ENCODE measurements at places on chromosomes 13 and 19.
A peak's percentile ranks its signal among the peaks of the same experiment; 100 is the strongest.

- DNase-seq, result no peak
These were observed 24.2 kb upstream of the C1QTNF9B start for GRCh38 chr13:23921451-23921888.

- DNase-seq, result no peak
These were observed 5.1 kb downstream of the ZNF816 start for GRCh38 chr19:52957591-52957990.

DNA sequence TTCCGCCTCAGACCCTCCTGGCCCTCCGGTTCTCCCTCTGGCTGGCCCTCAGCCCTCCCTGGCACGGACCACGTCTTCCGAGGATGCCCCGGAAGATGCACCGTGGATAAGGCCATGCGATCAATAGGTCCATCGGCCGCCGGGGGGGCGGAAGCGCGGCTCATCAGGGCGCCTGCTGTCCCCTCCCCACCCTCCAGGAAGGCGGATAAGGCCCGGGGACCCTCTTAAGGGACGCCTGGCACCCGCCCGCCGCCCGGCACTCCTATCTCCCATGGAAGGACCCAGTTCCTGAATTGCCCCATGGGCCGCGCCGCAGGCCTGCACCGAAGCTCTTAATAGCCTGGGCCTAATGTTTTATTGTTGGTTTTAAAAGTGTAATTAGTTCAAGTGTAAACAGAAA is 46.2 kb upstream of the TCF3 start:
- DNase-seq, result no peak

DNA sequence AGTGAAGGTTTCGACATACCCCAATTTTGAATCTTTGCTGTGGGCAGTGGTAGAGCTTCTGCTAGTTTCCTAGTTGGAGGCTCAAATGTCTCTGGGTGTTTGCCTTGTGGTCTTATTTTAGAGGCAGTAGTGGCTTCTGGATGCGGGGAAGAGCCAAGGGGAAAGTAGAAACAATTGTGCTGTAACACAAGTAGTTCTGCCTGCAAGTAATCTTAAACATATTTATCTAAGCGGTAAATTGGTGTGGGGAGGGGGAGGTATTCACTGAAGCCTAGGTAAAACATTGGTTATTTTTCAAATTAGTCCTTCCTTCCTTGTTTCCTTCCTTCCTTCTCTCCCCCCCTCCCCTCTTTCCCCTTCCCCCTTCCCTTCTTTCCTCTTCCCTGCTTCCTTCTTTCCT is at the start of gene PCDH20:
TSS of gene PCDH20 (minus strand) at position 101 of the 400 bp plus-strand sequence. CDS start 691 bp downstream, outside the sequence.
- DNase-seq, result no peak

GRCh38 chr19:51059715-51060114 is 5.2 kb downstream of the KLK13 start:
- DNase-seq, result no peak

DNA sequence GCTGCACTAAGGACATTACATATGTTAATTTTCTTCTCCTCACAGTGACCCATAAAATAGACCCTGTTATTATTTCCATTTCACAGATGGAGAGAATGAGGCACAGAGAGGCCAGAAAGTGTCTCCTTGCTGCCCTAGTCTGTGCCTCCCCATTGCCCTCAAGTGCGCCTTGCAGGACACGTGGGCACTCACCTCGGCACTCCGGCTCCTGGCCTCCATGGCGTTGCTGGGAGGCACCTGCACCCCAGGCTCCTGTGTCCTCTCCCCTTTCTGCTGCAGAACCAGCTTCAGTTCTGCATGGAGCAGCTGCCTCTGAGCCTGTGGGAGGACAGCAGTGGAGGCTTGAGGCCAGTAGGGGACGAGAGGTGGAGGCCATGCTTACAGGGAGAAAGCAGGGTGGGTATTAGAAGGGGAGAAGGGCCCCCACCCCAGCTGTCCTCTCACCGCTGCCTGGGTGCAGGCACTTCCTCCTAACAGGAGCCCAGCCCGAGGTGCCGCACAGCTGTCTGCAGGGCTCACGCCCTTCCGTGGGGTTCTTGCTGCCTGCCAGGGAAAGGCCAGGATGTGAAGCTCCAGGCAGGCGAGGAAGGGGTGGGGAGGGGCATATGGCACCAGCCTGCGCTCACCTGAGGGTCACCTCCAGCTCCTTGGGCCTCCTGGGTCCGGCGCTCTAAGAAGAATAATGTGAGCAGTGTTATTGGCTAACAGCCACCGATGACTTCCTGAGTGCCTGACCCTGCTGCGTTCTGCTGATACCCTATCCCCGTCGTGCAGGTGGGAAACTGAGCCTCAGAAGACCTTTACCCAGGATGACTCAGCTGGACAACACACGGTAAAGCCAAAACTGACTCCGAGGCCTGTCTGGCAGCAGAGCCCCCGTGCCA is 5.2 kb downstream of the PRX start:
- no peak for DNase-seq

DNA sequence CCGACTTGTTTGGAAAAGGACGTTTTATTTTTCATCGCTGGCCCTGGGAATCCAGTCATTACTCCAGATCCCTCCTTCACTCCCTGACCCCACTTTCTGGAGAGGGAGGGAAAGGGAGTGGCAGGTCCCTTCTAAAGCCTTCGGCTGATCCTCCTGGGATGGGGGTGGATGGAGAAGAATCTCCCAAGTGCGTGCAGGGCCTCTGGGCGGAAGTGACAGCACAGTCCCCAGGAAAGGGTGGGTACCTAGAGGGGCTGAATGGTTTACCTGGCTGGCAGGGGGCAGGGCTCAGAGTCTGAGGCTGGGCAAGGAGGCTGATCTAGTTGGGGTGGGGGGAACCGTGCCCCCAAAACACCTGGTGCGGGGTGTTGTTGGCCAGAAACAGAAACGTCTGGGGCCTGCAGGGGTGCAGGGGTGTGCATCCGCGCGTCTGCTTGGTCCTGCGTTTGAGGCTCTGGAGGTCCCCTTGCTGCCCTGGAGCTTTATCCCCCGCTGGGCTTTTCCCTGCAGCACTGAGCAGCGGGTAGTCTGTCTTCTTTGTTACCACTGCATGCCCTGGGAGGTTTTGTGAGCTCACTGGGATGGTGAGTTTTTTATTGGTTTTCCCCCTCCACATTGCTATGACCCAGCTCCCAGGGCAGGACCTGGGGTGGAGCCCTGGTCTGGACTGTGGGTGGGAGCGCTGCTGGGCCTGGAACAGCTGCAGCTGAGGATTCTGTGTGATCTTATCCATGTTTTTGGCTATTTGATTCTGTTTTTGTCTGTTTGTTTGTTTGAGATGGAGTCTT is 3.0 kb upstream of the ZNF628 start:
- no peak for DNase-seq

DNA sequence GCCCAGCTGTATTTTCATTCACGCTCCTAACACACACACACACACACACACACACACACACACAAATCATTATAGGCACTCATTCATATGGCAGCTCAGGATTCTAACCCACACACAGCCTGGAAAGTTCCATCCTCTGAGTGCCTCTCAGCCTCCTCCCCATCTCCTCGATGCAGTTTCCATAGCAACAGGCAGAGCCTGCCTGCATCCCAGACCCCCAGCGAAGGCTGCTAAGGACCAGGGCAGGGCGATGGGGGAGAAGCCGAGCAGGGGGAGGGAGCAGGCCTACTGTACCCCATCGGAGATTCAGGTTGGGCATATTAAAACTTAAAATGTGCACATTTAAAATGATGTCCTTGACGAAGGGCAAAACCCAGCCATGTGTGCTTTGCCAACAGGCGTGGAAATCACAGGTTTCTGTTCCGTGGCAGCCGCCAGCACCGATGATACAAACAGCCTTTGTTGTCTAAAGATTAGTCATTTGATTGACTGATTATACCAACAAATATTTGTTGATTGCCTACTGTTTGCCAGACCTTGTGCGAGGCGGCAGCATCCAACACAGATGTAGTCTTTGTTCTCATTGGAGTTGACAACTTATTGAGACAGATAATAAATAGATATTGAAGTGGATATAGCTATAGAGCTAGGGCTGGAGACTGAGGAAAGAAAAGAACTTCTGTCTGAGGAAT is 43.8 kb upstream of the USP29 start:
- no peak for DNase-seq

DNA sequence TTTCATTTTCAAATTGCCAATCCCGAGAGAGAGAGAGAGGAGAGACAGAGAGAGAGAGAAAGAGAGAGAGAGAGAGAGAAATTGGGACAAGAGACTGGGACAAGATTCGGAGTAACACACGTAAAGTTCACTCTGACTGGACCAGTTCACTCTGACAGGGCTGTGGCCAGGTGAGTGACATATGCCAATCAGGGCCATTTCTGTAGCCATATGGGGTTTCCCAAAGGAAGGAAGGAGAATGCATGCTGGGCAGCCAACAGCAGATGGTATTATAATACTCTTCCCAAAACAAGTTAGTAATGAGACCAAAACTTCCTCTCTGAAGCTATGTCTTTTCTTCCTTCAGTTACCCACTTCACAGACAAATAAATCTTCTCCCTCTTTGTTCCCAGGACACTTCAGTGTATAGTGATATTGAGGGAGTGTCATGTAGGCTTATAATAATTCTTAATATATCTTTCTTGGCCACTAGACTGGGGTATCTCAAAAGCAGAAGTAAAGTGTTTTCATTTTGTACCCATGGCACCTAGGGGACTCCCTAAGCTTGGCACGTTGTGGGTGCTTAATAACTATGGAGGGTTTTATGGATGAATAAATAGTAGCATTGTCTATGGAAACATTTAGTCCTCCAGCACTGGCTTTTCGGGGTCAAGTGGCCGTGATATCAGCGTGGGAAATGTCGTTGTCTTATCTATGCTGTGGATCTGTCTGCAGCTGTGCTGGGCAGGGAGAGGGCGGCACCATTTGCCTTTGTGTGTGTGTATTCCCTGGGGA is 51.6 kb downstream of the SERP2 start:
- peak; percentile 44 for DNase-seq

GRCh38 chr19:41670755-41671154 is 17.3 kb downstream of the CEACAM7 start:
- DNase-seq, result no peak

GRCh38 chr13:112969692-112970338 is 801 bp downstream of the MCF2L start:
- DNase-seq, result no peak

DNA sequence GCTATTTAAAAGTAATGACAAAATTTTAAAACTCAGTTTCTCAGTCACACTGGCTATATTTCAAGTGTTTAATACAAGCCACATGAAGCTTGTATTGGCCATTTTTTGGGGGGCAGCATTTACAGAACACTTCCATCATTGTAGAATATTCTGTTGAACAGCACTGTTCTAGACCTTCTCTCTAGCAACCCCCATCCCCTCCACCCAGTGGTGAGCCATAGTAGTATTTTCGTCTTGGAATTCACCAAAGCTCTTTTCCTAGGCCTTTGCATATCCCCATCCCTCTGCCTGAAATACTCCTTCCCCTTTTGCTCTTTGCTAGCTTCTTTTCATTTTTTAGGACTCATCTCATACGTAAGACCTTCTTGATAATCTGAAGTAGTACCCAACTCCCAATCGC is 99.5 kb downstream of the ZC3H13 start:
- DNase-seq, result no peak

DNA sequence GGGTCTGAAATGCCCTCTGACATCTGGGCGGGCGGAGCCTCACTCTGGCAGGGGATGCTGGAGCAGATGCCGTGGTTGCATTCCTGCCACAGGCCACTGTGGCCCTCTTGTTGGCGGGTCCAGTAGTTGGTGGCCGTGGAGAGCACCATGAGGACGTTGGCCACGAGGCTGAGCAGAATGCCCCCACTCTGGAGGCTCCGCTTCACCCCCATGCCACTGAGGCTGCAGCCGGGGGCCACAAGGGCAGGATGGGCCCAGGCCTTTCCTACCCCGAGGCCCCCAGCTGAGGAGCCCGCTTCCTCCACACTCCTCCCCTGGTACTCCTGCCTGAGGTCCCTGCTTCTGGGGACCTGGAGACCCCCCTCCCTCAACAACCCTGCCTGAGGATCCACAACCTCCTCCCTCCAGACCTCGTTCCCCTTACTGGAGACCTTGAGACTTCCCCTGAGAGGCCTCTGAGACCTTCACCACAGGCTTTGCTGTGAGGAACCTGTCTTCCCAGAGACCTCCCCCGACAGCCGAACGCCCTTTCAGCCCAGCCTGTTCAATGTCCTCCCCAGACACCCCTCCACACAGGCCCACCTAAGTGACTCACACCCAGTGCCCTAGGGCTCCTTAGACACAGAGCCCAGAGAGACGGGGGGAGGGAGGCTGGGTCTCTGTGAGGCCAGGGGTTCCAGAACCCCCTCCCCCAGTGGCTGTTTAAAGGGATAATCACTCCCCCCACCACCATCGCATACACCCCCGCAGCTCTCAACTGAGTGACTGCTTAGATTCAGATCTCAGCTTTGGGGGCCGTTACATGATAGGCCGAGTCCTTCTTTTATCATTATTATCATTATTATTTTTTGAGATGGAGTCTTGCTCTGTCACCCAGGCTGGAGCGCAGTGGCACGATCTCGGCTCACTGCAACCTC is at the start of gene CLDND2:
TSS of gene CLDND2 (minus strand) at position 638 of the 917 bp plus-strand sequence. CDS start at position 212, 426 bp downstream.
- no peak for DNase-seq

DNA sequence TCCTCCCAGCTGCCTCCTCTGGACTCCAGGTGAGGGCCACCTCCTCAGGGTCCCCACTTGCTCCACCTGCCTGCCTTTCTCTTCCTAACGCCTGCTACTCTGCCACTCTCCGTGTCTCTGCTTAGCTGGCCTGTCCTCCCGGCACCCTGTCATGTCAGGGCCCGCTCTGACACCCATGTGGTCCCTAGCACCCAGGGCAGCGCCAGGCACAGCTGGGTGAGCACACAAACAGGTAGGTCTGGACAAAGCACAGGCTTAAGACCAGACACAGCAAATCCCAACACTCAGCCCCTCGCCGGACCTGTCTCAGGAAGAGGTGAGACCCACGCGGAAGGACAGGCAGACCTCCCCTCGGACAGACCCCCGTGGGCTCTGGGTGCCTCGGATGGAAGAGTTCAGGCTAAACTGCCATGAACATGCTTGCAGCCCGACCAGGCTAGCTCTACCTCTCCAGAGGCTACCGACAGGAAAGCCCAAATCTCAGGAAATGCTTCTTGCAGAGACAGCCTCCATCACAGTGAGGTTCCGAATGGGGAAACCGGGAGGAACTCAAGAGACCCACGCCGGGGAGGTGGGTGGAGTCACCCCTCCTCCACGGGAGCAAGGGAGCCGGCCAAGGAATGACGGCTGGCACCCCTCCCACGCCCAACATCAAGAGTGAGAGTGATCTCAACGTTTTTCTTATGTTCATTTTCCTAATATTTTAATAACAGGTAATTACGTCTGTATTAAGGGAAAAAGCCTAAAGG is 12.5 kb downstream of the ZNF787 start:
- DNase-seq, result no peak

DNA sequence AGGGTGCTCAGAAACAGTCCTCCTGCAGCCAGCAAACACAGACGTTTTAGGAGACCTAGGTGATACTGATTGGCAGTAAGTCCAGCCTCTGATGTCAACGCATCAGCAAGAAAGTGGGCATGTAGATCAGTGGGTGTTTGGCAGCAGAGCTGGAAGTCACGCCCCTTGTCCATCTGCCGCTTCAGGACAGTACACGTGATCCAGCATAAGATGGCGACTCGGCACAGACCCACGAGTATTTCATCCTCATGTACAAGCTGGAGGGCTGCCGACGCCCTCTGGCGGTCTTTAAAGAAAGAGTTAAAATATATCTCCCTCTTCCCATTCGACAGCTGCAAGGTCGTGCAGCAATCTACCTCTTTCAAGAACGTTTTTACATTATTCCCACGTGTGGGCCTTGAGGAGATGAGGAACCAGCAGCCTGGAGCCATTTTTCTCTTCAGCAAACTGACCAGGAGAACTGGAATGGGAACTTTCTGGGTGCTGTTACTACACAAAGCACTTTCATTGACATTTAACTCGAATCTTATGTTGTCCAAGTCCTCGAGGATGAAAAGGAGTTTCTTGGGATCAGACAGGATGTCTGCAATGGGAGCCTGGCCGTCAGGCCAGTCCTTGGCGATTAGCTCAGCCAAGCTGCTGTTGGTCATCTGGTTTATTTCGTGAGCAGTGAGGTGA is 22.3 kb downstream of the NLRP11 start:
- peak; percentile 10 for DNase-seq

GRCh38 chr19:48835734-48836088 is 580 bp downstream of the HSD17B14 start:
- DNase-seq, result peak; percentile 92

Measured in DND-41 (cell line).